ENCODE measurements at places on chromosomes 11 and 22.

DNA sequence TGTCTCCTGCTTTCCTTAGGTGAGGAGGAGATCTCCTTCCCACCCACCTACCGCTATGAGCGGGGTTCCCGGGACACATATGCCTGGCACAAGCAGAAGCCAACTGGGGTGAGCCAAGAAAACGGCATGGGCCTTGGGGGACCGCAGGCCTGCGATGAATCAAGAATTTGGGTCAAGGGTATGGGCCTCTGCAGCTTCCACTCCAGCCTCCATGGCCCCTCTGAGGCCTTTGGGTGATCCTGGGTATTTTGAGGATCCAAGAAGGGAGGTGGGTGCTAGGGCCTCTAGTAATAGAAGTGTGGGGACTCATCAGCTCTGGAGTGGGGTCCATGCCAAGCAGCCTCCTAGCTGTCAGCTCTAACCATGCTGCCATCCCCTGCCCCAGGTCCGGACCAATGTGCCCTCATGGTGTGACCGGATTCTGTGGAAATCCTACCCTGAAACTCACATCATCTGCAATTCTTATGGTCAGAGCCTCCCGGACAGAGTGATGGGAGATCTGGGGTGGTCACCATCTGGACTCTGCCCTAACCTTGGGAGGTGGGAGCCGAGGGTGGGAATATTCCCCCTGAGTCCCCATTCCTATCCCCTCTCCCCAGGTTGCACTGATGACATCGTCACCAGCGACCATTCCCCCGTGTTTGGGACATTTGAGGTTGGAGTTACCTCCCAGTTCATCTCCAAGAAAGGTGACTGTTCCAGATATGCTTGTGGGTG, 8.6 kb downstream of the INPPL1 start:
- DNase-seq, result no peak

GRCh38 chr22:24753914-24754313, 20.6 kb downstream of the PIWIL3 start:
- no peak for DNase-seq

DNA sequence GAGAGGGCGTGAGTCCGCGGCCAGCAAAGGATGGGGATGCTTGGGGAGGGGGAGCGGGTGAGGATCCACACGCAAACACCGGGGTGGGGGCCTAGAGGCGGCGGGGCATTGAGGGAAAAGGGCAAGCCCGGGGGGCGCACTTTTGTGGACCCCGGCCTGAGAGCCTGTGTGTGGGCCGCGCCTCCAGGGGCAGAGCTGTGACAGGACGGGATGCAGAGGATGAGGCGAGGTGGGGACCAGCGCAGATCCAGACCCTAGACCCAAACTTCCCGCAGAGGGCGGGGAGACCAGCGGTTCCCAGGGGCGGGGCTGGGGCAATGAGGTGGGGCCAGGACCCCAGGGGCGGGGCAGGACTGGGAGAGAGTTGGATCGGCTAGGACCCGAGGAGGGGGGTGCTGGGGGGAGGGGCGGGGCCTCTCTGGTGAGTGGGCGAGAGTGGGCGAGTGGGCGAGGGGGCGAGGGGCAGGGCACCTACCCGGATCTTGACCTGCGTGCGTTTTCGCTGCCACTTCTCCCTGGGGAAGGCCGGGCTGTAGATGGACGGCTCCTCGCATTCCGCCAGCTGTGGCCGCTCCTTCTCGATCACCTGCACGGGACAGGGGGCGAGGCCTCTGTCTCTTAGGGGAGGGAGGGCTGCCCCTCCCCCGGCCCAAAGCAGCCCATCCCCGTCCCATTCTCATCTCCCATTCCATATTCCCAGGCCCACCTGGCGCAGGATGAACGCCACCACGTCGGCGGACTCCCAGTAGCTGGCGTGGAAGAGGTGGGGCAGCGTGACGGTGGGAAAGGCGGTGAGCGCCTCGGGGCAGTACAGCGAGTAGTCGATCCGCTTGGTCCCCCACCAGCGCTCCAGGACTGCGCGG, 10.6 kb downstream of the PITPNM1 start:
- DNase-seq, result no peak

- no peak for DNase-seq
Measured at GRCh38 chr11:82507288-82507687, 226.4 kb downstream of the FAM181B start.

DNA sequence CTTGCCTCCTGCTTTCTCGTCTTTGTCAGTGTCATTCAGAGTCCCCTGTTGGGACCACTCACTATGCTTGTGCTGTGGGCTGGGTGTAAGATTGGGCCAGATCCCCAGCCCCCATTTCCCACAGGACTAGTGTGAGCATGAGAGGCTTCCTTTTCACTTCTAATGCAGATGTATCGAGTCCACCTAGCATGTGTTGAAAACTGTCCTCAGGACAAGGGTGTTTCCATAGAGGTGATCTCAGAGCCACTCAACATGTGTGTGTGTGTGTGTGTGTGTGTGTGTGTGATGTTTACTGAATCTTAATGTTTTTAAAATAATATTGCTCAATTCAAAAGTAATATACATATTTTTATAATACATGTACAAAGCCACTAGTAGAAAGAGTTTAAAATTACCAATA, 11.4 kb upstream of the CD44 start:
- no peak for DNase-seq

Measured in eye (tissue), 1 donor.